ENCODE measurements at places on chromosomes 3 and 15. TPM values are rescaled to one million over a fixed set of nuclear protein-coding genes. Genes with fewer than 3 reads are reported as not detected.

- no peak for DNase-seq
These were observed 199.9 kb downstream of the FNDC3B start for GRCh38 chr3:172239218-172239790.

DNA sequence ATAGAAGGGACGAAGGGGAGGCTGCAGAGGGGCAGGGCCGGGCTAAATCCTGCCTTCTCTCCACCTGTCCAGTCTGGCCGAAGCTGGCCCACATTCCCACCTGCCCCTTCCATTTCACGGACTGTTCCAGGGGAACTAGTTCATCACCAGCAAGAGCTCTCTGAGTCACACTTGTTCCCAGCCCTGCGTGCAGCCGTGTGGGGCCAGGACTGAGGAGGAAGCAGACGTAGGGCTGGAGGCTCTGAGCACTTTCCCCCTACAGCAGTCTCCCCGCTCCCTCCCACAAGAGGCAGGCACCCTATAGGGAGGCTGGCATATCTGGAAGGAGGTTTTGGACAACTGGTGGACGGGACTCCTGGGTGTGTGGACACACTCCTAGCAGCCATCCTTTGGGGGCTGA is 3.0 kb downstream of the ITIH4 start:
- DNase-seq: peak; percentile 35

GRCh38 chr15:68933001-68933400 is 2.7 kb downstream of the SPESP1 start:
- DNase-seq: no peak

DNA sequence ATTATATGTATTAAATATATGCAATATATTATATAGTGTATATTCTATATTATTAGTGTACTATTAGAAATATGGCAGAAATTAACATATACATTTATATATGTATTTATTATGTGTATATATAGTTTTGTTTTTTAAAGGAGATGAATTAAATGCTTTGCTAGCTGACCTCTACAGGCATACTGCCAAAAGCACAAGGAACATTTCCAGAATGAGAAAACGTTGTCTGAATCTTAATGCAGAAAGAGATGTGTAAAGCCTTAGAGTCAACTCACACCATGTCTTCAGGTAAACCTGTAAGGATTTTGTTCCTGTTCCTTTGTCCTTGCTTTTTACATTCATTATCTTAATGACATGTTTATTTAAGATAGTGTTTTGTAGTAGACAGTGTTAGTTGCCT is 111.9 kb downstream of the ST8SIA2 start:
- DNase-seq: no peak

GRCh38 chr3:170096342-170096741 is 58.5 kb downstream of the GPR160 start:
- no peak for DNase-seq

FAM174B gene
- 0.56 TPM for polyA plus RNA-seq

ADAMTSL3 gene
- polyA plus RNA-seq: not detected

C2CD4B gene
- polyA plus RNA-seq: not detected

PLA2G4D gene
- polyA plus RNA-seq: not detected

DNA sequence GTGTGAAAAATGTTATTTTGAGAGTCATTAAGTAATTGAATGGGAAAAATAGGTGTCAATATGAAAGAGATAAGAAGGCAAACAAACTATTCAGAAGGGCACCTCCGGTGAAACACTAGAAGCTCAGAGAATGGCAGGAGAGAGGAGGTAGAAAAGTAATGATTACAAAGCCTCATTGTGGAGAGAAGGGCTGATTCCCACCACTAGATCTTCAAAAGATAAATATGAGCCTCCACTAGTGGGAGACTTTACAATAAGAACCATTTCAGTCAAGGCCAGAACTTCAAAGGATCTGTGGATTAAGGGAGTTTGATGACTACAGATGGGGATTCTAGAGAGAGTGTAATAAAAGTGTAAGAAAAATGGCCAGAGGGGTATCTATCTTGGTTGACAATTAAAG is 535.6 kb downstream of the NLGN1 start:
- no peak for DNase-seq

GRCh38 chr15:47570881-47571640 is 146.2 kb upstream of the SEMA6D start:
- no peak for DNase-seq

GRCh38 chr3:34998902-34999301 is 640.4 kb upstream of the ARPP21 start:
- DNase-seq: no peak

DNA sequence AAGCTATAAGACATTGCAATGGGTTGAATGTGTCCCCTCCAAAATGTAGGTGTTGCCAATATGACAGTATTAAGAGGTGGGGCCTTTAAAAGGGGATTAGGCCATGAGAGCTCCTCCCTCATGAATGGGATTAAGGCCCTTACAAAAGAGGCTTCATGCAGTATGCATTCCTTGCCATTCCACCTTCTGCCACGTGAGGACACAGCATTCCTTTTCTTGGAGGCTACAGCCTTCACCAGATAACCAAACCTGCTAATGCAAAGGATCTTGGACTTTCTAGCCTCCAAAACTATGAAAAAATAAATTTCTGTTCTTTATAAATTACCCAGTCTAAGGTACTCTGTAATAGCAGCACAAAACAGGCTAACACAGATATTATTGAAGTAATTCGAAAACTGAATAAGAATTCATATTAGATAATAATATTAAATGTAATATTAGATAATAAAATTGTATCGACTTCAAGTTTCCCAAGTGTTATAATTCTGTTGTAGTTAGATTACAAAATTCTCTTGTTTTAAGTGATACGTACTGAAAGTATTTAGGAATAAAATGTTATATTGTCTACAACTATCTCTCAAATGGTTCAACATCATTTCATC is 29.4 kb upstream of the ATP8B4 start:
- DNase-seq: peak; percentile 79

DNA sequence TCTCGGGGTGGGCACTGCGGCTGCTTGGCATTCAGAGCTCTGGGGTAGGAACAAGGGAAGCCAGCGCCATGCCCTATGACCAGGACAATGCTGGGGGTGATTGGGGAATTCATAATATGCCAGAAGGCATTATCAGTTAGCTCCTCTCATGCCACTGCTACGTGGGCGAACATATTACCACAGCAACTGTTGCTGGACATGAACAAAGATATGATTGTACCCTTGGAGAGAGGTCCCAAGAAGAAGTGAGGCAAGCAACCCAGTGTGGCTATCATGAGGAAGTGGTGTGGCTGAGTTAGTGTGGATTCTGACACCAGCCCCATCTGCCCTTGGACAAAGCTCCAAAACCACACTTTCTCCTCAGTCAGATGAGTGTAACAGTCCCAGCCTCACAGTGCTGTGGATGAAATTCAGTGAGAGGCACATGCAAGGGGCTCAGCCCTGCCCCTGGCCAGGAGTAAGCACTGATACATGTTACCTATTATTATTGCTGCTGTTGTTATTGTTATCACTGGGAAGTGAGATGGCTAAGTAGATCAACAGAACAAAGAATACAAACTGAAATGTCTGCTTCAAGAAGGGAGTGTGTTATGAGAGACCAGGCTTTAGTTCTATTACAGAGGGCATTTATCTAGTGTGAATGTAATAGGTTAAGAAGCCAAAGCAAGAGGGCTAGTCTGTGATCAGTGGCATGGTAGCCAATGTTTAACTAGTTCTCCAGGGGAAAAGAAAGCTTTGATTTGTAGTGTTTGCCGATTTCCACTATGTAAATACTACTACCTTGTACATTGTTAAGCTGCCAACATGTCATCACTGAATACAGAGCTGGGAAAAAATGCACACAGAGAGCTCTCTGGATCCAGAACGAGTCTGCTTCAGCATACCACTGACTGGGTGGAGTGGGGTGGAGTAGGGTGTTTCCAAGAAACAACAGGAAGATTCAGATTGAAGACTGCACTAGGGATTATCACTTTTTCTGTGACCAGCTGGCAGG is 222.3 kb upstream of the EIF1B start:
- DNase-seq: no peak

WNT5A gene
- 229 TPM for polyA plus RNA-seq

PROK2 gene
- not detected for polyA plus RNA-seq

CLN6 gene
- polyA plus RNA-seq: 31.9 TPM

DNA sequence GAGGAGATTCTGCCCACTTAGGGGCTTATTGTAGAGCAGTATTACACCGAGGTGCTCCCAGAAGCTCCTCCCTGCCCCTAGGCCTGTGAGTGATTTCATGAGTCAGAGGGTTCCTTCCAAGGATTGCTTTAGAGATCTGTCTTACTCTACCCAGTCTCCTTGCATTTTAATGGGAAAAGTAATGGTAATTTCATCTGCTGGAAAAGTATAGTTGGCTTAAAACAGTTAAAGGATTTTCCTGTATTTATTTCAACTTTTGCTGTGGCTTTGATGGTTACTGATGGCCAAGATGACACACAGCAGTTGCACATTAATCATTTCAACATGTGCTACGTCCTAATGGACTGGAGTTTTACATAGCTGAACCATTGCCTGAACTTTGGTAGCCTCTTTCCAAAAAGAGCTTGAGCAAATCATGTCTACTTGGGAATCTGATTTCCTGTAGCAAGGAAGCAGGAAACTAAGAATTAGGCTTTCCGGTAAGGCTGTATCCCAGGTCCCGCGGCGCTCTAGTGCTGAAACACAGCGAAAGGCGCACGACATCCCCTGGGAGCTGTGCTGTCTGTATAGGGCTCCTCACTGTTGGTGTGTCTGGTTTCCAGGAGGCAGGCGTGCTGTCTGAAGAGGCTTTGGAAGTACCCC is 9.2 kb upstream of the PGPEP1L start:
- DNase-seq: peak; percentile 66

GRCh38 chr3:134306320-134306719 is 55.7 kb upstream of the RYK start:
- DNase-seq: no peak

COLQ gene
- 0.65 TPM for polyA plus RNA-seq

COL6A5 gene
- not detected for polyA plus RNA-seq

DNA sequence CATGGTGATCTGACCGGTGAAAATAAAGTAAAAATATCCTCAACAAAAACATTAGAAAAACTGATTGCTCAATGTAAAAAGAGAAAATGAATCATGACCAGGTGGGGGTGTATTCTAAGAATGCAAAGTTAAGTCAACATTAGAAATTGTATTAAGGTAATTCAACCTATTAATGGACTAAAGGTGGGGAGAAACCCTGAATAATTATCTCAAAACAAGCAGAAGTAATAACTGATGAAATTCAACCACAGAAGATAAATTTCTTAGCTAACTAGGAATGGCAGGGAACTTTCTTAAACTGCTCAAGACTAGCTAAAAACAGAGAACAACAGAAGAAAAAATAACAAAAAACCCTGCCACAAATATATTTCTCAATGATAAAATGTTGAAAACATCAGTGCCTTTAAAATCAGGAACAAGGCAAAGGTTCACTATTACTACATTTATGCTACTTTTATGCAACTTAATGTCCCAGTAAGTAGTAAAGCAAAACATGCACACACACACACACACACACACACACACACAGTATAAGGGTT is 204.4 kb upstream of the THBS1 start:
- no peak for DNase-seq

DNA sequence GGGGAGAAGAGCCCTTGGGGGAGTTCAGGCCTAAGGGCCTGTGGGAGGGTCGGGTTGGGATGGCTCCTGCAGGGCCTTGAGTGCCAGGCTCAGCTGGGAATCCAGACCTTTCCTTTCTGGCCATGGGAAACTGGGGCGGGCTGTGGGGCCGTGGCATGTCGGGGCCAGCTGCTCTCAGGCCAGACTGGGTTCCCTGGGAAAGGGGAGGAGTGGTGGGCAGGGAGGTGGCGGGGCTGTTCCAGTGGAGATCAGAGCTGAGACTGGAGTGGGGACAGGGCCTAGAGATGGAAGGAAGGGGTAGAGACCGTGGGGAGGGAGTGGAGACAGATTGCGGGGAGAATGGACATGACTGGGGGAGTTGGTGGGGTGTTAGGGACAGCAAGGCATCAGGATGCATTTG is 20.3 kb downstream of the FBLN2 start:
- DNase-seq: no peak

DNA sequence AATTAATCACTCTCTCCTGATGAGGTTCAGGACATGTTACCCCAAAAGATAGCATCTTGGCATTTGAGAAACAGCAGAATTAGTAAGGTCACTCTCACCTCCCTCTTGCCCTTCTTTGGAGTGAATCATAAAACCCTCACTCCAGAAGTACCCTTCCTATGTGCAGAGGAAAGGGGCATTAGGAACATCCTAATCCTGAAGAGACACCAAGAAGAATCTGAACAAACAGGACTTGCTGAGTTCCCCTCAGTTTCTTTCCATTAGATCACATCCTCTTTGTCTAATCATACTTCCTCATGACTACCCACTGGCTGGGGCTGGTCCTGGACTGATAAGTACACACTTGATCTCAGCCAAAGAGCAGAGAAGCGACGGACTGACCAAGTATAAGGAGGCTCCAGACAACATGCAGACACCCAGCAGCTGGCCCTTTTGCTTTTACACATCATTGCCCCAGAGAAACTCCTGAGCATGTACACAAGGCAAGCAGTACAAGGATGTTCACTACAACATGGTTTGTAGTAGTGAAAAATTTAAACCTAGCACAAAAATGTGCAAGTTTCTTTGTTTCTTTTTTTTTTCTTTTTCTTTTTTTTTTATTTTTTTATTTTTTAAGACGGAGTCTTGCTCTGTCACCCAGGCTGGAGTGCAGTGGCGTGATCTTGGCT is 15.0 kb upstream of the TM6SF1 start:
- peak; percentile 77 for DNase-seq

DNA sequence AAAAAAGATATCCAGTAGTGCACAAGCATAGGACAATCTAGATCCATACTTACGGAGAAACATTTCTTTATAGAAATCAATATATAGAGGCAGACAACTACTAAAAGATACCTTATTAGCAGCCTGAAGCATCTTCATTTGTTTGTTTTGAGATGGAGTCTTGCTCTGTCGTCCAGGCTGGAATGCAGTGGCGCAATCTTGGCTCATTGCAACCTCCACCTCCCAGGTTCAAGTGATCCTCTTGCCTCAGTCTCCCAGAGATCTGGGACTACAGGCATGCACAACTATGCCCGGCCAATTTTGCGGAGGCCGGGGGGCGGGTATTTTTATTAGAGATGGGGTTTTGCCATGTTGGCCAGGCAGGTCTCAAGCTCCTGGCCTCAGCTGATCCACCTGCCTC is 18.3 kb upstream of the SLMAP start:
- no peak for DNase-seq

DNA sequence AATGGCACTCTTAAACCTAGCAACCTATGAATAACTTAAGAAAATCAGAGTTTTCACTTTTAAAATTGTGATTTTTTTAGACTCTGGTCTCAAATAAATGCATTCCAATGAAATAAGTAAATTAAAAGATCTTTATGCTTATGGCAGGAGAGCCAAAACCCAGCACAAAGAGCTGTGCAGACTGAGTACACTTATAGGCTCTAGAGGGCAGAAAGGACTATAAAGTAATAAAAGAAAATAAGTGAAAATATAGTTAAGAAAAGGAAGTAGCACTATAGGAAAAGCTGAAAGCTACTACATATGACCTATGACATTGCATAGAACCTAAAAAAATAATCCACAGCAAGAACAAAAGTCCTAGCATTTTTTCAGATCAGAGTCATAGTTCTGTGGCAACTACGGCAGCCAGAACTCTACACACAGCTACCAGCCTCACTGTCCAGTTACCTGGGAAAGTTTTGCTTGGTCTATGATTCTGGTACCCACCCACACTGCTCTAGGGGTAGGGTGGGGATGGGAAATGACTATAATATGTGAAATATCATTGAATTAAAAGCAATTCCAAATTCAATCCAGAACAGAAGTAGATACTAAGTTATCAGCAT is 30.5 kb downstream of the CLASP2 start:
- DNase-seq: peak; percentile 55
